ENCODE measurements at places on chromosomes 2 and 18. TPM values are rescaled to one million over a fixed set of nuclear protein-coding genes. Genes with fewer than 3 reads are reported as not detected.

DNA sequence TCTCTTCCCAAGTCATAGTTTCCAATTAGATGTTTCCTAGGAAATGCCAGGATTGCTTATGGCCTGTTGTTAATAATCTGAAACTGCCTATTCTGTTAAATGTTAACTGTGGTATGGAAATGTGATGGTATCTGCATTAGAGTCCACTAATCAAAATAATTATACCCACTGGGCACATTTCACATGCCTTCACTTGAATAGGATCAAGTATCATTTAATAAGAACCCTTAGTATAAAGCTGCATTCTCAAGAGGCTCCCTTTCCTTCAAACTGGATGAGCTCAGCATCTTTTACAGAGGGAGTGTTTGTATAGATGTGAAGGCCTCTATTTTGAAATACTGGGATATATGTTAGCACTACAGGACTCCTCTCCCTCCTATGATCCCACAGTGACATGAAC is 477.2 kb upstream of the VRK2 start:
- DNase-seq, result no peak

DNA sequence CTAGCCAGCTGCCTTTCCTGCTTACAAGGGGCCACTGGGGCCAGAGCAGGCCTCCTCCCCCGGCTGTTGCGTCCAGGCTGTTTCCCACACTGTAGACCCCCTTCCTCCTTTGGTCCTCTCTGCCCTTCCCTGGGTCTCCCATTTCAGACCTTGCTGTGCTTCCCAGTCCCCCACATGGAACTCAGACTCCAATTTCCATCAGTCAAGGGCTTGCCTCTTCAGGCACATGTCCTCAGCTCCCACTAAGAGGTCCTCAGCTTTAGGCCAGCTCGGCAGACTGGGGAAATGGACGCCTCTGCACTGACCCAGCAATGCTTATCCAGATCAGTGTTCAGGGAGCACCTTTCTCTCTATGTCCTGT is 98.0 kb upstream of the BZW1 start:
- DNase-seq, result no peak

DNA sequence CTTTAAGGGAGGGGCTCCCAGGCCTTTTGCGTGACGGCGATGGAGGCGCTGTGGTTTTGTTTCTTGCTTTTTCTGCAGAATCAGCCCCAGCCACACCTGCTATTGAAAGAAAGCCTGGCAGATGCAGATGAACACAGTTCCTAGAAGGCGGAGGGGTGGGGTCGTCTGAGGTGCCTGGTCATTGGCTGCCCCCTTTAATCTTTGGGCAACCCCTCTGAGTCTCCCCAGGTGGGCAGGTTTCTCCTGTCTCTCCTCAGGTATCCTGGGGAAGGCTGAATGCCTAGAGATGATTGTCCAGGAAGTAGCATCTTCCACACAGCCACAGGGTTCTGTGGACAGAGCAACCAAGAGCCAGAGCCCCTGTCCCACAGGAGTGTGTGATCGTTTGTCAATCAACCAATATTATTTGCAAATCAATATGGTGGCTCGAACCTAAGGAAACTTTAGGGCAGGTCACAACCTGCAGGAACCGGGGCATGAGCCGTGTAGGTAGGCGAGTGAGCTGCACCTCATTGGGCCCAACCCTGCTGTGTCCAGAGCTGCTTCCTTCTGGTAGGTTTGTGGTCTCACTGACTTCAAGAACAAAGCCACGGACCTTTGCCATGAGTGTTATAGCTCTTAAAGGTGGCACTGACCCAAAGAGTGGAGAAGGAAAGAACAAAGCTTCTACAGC is 104.3 kb downstream of the NDUFA10 start:
- DNase-seq, result no peak

- peak; percentile 11 for DNase-seq
Measured at GRCh38 chr2:221397187-221397586, 174.9 kb downstream of the EPHA4 start.

- no peak for DNase-seq
Measured at GRCh38 chr2:230203110-230203676, 16.6 kb downstream of the SP110 start.

DNA sequence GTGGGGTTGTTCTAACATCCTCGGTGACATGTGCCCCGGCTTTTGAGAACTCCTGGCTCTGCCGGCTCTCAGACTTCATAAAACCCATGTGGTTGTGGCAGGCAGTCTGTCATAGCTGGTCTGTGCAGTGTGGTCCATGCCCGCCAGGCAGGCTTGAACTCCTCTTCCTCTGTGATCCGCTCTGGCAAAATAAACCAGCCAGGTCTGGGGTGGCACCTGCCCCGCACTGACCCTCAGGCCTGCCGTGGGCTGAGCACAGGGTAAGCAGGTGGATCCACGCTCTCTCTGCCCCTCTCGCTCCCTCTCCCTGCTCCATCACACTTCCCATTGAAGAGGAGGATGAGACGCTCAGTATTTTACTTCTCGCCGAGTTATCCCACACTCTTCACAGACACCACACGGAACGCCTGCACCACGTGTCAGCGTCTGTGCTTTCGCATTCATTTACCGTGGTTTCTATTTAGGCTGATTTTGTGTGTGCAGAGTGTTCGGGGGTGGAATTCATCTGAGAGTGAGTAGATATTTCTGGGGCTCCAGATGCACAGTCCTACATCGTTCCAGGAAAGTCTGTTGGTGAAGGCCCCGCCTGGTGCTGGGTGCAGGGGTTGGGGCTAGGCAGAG is 56.4 kb downstream of the RTP5 start:
- no peak for DNase-seq

GRCh38 chr2:10322973-10323372 is 20.3 kb downstream of the HPCAL1 start:
- no peak for DNase-seq

DNA sequence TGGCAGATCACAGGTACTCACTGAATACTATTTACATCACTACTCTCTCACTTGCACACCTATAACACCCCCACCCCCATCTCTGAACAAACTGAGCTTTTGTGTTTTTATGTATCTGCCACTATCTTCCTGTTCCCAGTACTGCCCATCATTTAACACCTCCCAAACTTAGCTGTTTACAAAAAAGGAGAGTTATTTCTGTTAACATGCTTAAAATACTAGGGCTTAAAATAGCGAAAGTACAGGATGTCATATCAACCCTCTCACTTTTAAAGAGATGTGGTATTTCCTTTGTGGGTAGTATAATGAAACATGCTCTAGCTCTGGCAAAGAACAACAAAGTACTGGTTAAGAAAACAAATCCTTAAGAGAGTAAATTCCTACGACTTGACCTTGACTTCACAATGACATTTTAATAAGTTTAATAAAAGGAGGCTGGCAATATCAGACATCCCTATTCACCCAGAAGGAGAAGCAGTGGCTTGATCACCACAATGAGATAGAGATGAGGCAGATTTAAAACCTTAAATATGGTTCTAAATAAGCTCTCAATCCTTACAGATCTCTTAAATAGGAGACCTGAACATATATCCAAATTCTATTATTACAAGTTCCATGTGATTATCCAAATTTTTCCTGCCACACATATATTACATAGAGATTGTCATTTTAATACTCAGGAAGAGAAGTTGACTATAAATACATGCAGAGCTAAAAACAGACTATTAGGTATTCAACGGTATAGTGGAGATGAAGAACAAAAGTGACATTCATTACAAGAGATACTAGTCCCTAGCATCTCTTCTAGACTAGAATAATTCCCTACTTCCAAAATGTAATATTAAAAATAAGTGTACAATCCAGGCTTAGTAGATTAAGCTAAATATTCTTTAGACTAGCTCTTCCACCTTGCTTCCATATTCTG is 36.9 kb downstream of the TRAK2 start:
- DNase-seq, result no peak

GRCh38 chr2:32925976-32926707 is 20.6 kb upstream of the LTBP1 start:
- DNase-seq, result no peak

Gene PTH2R
- under 0.01 TPM for total RNA-seq

Gene CREG2
- total RNA-seq, result 0.64 TPM

Data from mammary epithelial cell (primary cell).